GM12864 (cell line): ENCODE measurements at places on chromosomes 1 and 21.

- DNase-seq = no peak
These were observed 27.2 kb downstream of the NUAK2 start for GRCh38 chr1:205294175-205294917.

GRCh38 chr1:235907187-235907896, 40.6 kb upstream of the LYST start:
- DNase-seq = no peak

- no peak for DNase-seq
These were observed 129.9 kb downstream of the SLC30A10 start for GRCh38 chr1:219798283-219799030.

GRCh38 chr1:190226006-190226405, 251.7 kb downstream of the BRINP3 start:
- DNase-seq = no peak

- DNase-seq = no peak
These were observed 29.5 kb downstream of the PIK3R3 start for GRCh38 chr1:46102769-46103476.

- no peak for DNase-seq
These were observed 41.5 kb downstream of the NKAIN1 start for GRCh38 chr1:31198150-31198549.

- no peak for DNase-seq
These were observed 62.7 kb downstream of the PRDM2 start for GRCh38 chr1:13762642-13763041.

DNA sequence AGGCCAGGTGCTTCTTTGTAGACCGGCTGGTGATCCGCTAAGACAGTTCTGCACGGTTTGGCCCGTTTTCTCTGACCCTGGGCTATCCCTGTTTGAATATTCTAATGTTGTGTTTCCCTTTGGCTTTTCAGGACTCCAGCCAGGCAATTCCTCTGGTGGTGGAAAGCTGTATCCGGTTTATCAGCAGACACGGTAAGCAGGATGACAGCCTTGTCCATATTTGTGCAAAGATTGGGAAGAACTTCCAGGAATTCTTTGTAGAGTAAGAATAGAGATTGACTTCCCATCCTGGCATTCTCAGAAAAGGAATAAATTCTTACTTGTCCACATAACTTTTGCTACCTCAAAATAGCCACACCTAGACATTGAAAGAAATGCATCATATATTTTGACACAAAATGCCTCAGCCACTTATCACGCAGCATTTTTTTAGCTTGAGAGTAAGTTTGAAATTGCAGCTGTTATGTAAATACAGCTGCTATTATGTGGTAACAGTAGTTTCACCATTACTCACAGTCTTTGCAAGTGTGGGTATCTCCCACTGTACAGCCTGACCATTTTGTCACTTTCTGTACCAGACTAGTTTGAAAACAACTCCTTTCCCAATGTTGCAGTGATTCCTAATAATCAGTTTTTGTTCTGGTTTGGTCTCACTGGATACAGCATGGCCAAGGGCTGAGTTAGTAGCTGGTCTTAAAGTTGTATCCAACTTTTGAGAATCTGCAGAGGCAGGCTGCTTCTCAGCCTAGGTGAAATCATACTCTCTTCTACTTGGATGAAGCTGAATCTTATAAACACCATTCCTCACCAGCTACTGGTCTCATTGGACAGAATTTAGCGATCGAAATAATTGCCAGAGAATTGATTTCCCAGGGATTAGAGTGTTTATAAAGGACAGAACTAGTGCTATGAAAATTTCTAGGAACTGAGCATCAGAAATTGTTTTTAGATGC, 40.0 kb upstream of the IKBKE start:
- peak; percentile 41 for DNase-seq

DNA sequence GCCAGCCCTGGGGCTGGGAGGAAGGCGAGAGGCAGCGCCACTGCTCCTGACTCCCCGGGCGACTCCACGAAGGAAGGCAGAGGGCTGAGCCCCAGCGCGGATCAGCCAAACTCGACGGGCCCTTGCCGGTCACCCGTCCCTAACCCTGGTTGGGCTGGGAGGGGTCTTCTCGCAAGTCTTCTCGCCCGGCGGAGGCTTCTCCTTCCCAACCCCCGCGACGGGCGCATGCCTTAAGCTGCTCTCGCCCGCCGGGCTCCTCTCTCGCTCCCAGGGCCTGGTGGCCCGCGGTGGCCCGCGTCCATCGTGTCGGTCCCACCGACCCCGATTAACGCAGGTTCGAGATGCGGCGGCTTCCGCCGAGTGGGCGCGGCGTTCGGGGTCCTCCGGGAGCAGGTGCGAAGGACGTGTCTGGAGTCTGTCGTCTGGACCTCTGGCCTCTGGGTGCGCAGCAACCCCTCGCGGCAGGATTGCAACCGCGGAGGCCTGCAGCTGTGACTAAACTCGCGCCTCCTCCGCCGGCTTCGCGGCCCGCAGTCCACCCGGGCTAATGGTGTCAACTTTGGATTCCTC, 29.0 kb upstream of the PPM1J start:
- DNase-seq = no peak

GRCh38 chr1:160284220-160284781, 632 bp downstream of the PEX19 start:
- DNase-seq = no peak

DNA sequence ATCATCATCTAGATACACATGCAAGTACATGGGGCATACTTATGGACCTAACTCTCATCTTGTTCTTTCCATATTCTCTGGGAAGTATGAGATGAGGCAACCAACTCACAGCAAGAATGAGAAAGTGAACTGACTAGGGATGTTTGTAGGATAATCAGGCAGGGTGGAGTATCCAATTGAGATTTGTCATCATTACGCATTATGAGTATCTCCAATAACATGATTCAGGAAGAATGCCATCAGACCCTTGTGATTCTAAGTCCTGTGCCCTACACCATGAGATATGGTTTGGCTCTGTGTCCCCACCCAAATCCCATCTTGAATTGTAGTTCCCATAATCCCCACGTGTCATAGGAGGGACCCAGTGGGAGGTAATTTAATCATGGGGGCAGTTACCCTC, 154.0 kb downstream of the SLC30A10 start:
- DNase-seq = no peak

DNA sequence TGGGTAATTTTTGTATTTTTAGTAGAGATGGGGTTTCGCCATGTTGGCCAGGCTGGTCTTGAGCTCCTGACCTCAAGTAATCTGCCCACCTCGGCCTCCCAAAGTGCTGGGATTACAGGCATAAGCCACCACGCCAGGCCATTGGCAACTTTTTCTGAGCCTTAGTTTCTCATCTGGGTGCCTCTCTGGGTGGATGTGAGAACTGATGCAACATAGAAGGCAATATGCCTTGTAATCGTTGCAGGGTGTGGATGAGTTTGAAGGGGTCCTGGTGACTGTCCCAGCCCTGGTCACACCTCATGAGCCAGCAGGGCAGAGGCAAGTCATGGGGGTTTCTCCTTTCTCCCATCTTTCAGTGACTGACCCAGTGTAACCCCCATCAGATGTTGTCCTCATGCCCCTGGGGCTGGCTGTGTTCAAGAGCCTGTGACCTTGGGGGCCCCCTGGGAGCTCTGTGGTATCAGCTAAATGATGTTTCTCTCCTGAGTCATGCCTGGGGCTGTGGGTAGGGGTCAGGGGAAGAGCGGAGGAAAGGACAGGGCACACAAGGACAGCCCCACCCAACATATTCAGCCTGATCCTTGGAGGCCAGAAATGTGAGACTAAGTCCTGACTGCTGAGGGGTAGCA, 3.6 kb downstream of the COL9A2 start:
- no peak for DNase-seq

DNA sequence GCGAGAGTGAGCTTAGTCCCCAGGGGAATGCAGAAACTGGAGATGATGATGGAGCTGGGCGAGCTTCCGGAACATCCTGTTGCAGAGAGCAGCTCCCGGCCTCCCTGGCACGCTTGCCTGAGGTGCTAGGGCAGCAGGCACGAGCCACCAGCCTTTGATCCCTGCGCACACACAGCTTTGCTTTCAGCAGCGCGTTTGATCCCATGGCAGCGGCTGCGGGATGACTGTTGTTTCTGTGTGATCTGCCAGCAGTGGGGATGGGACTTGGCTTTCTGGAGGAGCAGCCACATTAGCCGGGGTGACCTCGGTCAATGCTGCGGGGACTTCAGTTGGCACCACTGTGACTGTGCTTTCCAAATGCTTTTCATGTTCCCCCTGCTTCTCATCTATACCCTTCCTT, 193.2 kb downstream of the KAZN start:
- no peak for DNase-seq

DNA sequence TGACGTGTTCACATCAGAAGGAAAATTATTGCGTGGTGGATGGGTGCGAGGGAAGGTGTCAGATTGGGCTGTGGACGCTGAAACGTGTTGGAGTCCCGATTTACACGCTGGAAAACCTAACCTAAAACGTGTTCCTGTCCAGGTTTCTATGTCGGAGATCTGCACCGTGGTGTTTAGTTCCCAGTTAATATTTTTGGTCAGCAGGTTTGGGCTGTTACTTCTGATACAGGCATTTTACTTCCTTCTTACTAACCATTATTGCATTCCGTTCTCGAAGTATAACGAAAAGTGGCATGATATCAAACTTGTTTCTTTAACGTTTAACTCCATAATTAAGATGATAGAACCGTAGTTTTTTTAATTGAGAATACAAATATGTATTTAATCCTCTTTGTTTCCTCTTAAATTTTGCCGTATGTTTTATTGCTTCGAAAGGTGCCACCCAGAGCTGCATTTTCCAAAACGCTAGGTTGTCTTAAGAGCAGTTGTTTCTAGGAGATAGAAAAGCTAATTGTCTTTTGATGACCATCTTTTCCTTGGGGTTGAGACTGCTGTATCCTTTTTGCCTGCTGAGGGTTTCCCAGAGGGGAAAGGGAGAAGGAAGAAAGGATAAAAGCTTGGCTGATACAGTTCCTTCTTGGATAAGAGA, 1.3 kb downstream of the ADARB1 start:
- DNase-seq = no peak

GRCh38 chr1:116218922-116219321, 107.7 kb downstream of the MAB21L3 start:
- DNase-seq = no peak
